ENCODE measurements at places on chromosomes 4 and X.
A peak's percentile ranks its signal among the peaks of the same experiment; 100 is the strongest.

GRCh38 chr4:101019313-101019712 is 328.0 kb downstream of the PPP3CA start:
- DNase-seq = no peak

GRCh38 chr4:151147000-151147399 is 47.6 kb downstream of the RPS3A start:
- DNase-seq = no peak

DNA sequence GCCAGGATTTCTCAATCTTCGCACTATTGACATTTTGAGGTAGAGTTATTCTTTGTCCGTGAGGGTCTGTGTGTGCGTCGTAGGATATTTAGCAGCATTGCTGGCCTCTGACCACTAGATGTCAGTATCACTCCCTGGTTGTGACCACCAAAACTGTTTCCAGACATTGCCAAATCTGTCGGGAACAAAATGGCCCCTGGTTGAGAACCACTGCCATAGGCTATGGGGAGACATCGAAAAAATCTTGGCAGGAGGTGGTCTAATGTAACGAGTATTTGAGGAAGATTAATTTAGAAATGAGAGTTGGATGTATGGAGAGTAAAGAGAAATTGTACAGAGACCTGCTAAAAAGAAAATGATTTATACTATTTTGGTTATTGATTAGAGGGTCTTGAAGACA is 108.4 kb downstream of the DOCK11 start:
- peak; percentile 9 for DNase-seq

DNA sequence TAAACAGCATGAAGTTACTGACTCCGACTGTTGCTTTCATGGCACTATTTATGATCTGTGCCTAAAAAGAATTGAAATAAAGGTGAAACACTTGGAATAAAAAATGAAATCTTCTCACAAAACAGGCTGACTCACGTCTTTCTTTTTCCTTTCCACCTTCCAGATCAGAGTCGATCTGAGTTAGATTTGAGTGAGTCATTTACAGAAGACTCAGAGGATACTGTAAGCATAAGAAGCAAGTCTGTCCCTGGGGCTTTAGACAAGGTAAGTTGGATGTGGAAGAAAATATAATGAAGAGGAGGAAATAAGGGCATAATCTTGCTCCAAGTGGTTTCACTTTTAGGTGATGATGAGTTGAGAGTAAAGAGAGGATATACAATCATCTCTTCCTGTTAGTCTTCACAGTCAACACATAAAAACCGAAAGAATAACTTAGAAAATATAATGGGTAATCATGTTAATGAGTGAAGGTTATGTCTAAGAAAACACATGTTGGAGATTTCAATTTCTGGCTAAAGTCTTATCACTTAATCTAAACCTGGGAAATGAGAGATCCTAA is 89.7 kb downstream of the SYTL5 start:
- no peak for DNase-seq

DNA sequence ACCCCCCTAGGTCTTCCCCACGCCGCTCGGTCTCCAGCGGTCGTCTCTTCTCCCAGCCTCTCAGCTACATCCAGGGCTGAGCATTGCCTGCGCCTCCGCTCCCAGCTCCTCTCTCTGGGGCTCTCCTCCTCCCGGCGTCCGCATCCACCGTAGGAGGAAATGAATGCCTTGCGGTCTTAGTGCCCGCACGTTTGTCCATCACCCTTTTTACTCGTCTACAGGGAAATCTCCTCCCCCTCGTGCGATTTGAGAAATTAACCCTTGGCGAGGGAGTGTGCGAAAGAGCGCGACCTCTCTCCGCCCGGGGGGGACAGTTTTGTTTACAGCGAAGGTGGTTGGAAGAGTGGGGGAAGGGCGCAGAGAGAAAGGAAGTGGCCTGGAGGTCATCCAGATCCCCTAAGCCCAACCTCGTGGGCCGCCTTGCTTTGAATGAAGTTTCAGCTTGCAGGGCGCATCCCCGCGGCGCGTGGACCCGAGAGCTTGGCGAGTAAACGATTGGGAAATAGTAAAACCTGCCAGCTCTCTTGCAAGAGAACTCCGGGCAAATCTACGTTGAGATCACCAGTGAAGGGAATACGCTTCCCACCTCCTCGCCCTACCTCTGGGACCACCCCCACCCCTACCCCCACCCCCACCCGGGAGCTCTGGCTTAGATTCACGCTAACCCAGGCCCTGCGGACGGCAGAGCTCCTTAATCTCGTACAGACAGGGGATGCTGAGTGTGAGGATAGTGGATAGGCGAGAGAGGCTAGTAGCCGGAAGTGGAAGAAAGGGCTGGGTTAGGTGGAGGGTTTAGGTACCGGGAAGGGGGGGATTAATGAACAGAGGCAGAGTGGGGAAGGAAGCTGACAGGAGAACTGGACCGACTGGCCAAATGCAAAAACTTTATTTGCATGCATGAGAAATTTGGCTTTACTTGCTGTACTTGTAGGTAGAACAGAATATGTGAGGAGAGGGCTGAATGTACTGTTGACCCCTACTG is at the start of gene ELOVL6:
TSS of gene ELOVL6 (minus strand) at position 181 of the 982 bp plus-strand sequence. CDS start 280 bp downstream, outside the sequence.
- DNase-seq = no peak

GRCh38 chr4:71185037-71185436 is 153.8 kb upstream of the SLC4A4 start:
- DNase-seq = no peak

- no peak for DNase-seq
Measured at GRCh38 chr4:22695917-22696316, 3.2 kb downstream of the GBA3 start.

- no peak for DNase-seq
Measured at GRCh38 chr4:15254236-15254880, 173.5 kb upstream of the C1QTNF7 start.

DNA sequence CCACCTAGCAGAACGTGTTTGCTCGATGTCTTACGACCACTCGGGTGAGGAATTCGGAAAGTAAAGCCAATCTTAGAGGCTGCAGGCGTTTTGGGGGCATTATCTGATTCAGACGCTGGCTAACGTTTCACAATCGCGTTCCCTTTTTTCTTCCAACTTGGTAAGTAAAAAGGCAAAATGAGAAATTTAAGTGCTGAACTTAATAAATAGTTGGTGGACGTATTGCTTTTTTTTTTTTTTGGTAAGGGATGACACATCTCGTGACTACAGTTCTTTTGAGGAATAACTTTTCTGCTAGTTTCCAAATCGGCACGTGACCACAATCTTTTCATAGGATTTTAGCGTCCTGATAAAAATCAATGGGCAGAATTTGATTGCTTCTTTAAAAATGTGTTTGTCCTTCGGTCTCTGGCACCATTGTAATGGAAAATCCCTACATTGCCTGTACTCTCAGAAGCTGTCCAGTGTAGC is 848 bp downstream of the RAB9A start:
- DNase-seq = no peak

DNA sequence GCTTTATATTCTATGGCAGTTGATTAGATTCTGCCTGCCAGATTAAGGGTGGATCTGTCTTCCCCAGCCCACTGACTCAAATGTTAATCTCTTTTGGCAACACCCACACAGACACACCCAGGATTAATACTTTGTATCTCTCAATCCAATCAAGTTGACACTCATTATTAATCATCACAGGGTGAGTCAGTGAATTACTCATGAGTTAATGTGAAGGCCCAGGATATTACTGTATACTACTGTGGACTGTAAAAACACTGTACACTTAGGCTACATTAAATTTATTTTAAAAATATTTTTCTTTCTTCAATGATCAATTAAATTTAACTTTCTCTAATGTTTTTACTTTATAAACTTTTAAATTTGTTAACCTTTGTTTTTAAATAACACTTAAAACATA is 87.7 kb downstream of the NAP1L3 start:
- no peak for DNase-seq

DNA sequence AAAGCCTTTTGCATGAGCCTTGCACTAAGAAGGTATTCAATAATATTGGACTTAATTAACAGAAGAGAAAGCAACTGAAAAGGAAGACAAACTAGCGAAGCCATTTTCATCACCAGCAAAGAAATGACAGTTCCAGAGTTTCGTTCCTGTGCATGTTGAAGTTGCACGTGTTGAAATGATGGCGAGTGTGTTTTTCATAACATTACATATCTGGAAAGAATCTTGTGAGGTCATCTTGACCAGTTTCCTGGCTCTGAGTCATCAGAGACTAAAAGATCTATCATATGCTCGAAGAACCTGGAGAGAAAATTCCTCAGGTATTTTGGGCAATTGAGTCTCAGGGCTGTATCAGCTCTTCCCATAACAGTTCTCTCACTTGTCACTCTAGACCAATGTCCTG is 106.2 kb upstream of the MAML3 start:
- DNase-seq = peak; percentile 83

GRCh38 chr4:5890063-5890727 is 2.7 kb downstream of the CRMP1 start:
- no peak for DNase-seq

DNA sequence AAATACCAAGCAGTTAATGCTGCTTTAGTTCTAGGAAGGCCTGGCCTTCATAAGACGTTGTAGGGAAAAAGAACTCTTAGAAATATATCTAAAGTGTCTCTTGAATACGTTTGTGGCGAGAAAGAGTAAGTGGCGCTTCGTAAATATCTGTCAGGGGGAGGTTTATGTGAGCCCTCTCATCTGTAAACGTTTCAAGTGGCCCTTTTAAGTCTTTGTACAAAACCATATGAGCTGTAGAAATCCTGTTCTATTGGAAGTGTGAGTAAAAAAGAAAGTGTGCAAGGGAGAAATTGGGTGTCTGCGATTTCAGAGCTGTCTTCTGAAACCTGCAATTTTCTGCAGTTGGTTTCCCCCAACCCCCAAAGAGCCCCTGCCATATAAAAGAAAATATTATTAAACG is 8.6 kb upstream of the INTU start:
- no peak for DNase-seq

- DNase-seq = no peak
Measured at GRCh38 chr4:48722509-48723446, 57.3 kb downstream of the FRYL start.

- no peak for DNase-seq
Measured at GRCh38 chr4:156036496-156036895, 82.8 kb upstream of the CTSO start.

DNA sequence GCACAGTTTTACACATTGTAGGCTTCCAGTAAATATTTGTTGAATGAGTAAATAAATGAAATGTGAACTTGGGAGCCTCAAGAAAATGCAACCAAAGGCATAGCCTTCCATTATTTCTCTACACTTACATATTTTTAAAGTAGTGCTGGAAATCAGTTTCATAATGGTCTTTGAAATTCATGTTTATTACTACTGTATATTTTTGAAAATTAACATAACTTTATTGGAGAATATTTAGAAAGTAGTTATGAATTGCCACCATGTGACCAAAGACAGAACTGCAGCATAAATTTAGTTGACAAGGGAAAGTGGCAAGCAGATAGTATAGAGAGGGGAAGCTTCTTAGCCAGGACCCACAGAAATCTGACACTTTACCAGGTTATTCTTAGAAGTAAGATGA is 6.4 kb downstream of the TCEAL8 start:
- no peak for DNase-seq

DNA sequence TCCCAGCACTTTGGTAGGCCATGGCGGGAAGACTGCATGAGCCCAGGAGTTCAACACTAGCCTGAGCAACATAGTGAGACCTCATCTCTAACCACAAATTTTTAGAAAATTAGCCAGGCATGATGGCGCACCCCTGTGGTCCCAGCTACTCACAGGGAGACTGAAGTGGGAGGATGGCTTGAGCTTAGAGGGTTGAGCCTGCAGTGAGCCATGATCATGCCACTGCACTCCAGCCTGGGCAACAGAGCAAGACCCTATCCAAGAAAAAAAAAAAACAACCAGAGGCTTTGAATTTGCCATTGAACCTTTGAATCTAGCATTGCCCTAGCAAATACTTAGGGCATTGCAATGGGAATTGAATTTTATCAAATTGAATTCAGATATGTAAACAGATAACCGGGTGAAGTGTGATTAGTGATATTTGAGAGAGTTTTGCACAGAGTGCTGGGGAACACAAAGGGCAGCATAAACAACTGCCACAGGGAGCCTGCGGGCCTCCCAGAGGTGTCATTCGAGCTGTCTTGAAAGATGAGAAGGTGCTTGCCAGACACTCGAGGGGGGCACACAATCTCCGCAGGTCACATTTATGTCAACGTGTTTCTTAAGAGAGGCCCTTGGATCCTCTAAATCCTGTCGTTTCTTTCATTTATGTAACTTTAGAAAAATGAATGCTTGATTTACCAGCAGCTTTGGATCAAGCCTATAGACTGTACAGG is 200.3 kb downstream of the AASDH start:
- DNase-seq = no peak

- no peak for DNase-seq
Measured at GRCh38 chr4:74504212-74504611, 59.3 kb downstream of the AREG start.
